ENCODE measurements at places on chromosomes 5 and 9.

DNA sequence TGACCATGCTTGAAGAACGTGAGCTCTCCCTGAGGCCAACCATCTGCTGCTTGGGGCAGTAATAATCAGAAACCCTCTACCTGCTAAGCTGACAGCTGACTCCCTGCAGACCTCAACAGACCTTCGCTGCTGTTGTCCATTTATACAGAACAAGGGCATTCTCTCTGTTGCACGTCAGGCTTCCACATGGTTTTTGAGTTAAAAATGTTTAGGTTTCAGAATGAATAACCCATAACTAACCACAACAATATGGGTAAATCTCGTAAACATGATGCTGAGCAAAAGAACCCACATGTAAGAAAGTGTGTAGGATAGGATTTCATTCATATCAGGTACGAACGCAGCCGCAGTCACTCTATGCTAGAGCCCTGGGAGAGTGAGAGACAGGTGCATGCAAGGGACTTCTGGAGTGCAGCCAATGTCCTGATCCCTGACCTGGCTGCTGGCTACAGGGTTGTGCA, 348.5 kb downstream of the MED10 start:
- no peak for DNase-seq

DNA sequence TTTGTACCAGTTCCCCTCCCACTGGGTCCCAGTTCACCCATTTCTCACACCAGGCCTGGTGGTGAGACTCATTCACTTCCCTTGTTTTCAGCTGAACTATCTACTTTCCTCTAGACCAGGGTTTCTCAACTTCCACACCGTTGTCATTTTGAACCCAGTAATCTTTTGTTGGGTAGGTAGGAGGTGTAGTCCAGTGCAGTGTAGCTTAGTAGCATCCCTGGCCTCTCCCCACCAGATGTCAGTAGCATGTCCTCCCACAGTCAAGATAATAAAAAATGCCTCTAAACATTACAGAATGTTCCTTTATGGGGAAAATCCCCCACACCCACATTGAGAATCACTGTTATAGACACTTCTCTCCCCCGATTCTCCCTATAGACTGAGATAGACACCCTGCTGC, 299.1 kb downstream of the EPB41L4A start:
- no peak for DNase-seq

GRCh38 chr5:2378108-2378507, 373.4 kb downstream of the IRX2 start:
- no peak for DNase-seq

- DNase-seq: no peak
Measured at GRCh38 chr9:4638968-4639367, 23.1 kb upstream of the PLPP6 start.

DNA sequence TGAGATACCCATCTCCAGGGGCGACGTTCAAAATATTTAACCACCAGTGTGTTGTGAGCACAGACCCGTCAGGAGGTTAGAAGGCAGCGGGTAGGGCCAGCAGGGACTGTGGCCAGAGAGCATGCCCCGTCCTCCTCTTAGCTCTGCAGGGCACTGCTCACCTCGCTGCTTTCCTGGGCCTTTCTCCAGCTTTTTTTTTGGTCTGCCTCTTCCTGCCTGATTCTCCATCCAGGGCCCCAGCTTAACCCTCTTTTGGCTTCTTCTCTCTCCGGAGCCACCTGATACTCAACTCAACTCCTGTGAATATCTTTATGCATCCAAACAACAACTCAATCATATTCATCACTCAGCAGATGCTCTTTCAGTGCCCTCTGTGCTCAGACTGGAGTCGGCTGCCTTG, 44.0 kb downstream of the TMOD1 start:
- no peak for DNase-seq

GRCh38 chr9:2109069-2109650, 94.0 kb downstream of the SMARCA2 start:
- no peak for DNase-seq

GRCh38 chr5:132074091-132074771, 642 bp downstream of the CSF2 start:
- no peak for DNase-seq

GRCh38 chr9:82490019-82490499, 501.5 kb downstream of the SPATA31D1 start:
- no peak for DNase-seq

GRCh38 chr9:71308454-71308853, 187.0 kb upstream of the TRPM3 start:
- no peak for DNase-seq

DNA sequence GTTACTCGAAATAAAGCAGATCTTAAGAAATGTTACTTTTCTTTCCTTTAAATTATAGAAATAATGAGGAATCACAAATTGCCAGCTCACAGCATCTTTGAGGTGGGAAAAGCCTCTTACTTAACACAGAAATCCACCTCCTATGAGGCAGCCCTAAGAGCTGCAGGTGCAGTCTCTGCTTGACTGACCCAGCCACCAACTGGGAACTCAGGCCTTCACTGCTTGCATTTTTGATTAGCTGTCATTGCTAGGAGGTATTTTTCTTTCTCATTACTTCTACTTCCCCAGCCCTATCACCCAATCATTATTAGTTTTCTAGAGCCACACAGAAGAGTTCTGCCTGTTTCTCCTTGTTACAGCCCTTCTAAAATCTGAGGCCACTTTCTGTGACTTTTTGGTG, 416.5 kb upstream of the KLF4 start:
- DNase-seq: no peak

DNA sequence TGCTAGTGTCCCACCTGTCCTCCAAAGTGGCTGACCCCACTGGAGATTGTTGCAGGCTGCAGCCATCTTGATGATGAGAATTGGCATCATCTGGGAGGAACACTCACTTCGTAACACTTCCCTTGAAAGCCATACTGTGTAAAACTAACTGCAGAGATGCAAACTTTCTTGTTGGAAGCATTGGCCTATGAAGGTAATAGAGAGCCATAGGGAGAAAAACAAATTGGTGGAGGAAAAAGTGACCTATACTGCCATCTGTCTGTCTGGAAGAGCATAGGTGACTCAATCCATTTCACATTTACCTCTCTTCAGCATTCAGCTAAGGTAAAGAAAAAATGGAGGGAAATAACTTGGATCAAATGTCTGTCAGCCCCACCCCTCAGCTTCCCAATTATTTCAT, 473.4 kb downstream of the NTRK2 start:
- no peak for DNase-seq

- no peak for DNase-seq
Measured at GRCh38 chr5:54969856-54970828, 15.3 kb downstream of the ESM1 start.

GRCh38 chr5:181149355-181149754, 2.0 kb downstream of the OR2V2 start:
- no peak for DNase-seq

GRCh38 chr9:22008717-22009505, at the start of gene CDKN2B:
Gene CDKN2B, minus strand, starts transcription at chr9:22009305. Its CDS starts 352 bp downstream, at chr9:22008953.
- no peak for DNase-seq

GRCh38 chr9:78009186-78009585, 22.4 kb downstream of the GNAQ start:
- DNase-seq: no peak

- DNase-seq: no peak
Measured at GRCh38 chr9:87529671-87530070, 32.0 kb downstream of the DAPK1 start.

DNA sequence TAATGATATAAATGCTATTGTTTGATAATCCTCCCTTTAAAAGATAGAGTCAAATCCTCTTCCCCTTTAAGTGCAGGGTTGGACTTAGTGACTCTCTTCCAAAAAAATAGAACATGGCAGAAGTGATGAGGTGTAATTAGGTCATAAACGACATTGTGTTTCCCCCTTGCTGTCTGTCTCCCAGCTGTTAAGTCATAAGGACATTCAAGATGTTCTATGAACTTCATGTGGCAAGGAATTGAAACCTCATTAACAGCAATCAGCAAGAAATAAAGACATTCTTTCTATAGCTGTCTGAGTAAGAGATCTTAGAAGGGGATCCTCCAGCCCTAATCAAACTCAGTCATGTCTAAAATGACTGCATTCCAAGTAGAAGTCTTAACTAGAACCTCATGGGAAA, 3.3 kb upstream of the SLC25A46 start:
- DNase-seq: no peak
